Common myeloid progenitor, CD34-positive (primary cell): ENCODE measurements at places on chromosomes 1 and 21.

DNA sequence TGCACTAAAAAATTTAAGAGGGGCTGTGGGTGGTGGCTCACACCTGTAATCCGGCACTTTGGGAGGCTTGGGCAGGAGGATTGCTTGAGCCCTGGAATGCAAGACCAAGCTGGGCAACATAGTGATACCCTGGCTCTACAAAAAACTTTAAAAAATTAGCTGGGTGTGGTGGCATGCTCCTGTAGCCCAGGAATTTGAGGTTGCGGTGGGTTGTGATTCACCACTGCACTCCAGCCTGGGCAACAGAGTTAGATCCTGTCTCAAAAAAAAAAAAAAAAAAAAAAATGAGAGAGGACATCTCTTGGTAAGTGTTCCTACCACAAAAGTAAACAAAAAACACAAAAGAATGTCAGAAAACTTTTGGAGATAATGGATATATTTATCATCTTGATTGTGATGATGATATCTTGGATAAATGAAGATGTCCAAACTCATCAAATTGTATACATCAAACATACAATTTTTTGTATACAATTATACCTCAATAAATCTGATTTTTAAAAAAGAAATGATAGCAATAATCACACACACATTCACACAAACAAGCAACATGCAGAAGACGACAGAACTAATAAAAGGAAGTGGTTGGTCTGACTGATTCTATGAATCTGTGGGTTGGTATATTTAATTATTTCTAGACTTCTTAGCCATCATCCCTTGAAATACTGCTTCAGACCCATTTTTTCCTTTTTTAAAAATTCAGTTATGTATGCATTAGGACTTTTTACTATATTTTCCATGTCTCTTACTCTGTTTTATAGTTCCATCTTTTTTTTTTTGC, 465.9 kb downstream of the PLA2G4A start:
- DNase-seq = no peak

GRCh38 chr1:178874966-178875365, 4.1 kb upstream of the ANGPTL1 start:
- DNase-seq = no peak

DNA sequence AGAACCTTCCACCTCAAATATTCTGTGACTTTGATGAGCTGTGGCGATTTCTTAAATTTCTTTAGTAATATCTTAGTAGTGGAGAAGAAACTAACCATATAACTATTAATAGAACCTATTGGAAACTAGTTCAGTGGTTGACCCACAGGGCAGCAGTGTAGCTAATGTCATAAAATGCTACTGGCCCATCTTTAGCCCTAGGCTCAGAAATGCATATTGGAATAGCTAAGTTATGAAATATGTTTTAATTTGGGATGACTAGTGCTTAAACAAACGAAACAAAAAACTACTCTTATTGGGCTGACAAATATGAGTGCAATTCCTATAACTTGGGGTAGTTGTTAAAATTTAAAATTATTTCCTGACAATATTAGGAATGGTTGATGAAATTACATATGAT, 20.2 kb downstream of the MACO1 start:
- DNase-seq = no peak

- peak; percentile 46 for DNase-seq
Measured at GRCh38 chr1:67632356-67632755, 52.6 kb upstream of the GADD45A start.

DNA sequence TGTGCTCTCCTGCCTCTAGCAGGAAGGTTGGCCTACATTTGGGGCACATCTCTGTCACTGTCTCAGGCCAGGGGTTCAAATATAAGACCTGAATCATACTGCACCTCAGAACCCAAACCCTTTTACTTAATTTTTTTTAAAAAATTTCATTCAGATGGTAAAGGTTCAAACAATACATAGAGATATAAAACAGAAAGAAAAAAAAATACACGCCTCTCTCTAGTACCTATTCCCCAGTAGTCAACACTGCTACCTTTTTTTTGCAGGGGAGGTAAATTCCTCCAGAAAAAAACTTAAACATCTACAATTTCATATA, 32.9 kb downstream of the MAPKAPK2 start:
- no peak for DNase-seq

- DNase-seq = peak; percentile 49
Measured at GRCh38 chr1:201535046-201535918, 3.6 kb upstream of the NAV1 start.

- DNase-seq = no peak
Measured at GRCh38 chr1:155324717-155325602, 4.3 kb downstream of the RUSC1 start.

GRCh38 chr1:198232378-198232777, 75.6 kb downstream of the NEK7 start:
- no peak for DNase-seq

GRCh38 chr1:70248729-70249128, 27.5 kb downstream of the SRSF11 start:
- no peak for DNase-seq

- peak; percentile 53 for DNase-seq
Measured at GRCh38 chr1:150165622-150166612, 16.2 kb downstream of the PLEKHO1 start.

- DNase-seq = peak; percentile 13
Measured at GRCh38 chr1:178344513-178345091, 152.2 kb downstream of the CLEC20A start.

DNA sequence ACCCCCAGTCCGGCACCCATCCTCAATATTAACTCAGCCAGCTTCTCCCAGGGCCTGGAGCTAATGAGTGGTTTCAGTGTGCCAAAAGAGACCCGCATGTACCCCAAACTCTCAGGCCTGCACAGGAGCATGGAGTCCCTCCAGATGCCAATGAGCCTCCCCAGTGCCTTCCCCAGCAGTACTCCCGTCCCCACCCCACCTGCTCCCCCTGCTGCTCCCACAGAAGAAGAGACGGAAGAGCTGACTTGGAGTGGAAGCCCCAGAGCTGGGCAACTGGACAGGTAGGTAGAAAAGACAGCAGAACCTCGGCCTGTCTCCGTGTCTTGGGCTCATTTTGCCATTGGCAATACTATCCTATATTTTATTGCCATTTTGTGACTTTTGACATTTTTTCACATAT, 45.4 kb upstream of the IPO9 start:
- DNase-seq = no peak

DNA sequence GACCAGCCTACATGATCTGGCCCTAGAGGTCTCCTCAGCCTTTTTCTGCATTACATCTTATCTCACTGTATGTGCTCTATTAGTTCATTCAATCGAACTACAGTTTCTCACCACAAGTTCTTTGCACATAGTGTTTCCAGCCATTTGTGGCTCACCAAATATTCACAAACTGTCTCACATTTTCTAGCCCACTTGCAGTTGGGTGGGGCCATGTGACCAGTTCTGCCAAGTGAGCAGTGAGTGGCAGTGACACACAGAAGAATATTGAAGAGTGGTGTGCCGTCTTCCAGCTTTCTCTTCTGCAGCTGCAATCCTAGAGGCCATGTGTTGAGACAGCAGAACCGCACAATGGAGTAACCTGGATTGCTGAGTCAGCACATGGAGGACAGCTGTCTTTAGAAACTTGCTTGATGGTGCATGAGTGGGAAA, 103.2 kb upstream of the ZNF644 start:
- peak; percentile 23 for DNase-seq

GRCh38 chr1:3064901-3065300, 4.1 kb upstream of the PRDM16 start:
- DNase-seq = no peak

DNA sequence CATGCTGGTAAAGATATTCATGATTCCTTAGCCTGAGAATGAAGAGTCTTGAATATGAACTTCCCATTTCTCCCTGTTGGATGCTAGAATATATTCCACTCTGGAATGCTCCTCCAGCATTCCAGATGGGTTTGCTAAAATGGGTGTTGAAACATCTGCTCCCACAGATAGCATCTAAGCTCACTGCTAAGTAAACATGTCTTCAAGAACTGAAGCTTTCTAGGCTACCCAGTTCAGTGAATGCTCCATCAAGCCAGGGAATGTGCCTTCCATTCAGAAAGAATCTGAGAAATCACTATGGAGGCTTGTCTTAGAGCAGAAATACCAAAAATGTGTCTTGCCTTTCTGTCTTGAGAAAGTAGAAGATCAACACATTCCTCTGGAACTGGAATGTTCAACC, 81.1 kb downstream of the TNFSF18 start:
- no peak for DNase-seq

DNA sequence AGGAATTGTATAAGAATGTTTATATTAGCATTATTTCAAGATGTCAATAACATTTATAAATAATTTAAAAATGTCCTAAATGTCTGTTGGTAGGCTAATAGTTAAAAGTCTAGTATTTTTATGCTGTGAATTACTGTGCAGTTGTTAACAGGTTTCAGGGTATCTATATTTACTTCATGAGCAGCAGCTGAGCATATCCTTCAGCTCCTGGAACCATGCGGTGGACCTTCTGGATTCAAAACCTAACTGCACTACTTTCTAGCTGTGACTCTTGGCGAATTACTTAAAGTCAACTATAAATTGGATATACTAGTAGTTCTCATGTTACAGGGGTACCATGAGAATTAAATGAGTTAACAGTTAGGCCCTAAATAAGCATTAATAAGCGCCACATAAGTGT, 3.7 kb downstream of the CEP350 start:
- no peak for DNase-seq

DNA sequence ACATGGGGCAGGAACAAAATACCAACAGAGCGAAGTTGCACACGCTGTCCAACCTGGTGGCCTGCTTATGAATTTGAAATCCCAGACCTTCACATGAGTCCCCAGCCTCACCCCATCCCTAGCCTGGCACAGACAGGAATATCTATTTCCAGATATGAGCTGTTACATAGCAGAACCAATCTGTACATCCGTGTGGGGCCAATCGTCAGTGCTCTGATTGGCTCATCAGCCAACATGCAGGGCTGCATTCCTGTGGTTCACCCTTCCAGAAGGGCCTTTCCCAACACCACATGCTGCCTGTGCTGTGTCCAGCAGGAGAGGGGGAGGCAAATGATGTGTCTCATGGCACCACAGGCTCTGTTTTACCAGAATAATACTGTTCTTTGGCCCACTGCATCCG, 31.3 kb downstream of the CCN1 start:
- DNase-seq = no peak

- no peak for DNase-seq
Measured at GRCh38 chr1:28257736-28258135, 1.6 kb upstream of the SESN2 start.

DNA sequence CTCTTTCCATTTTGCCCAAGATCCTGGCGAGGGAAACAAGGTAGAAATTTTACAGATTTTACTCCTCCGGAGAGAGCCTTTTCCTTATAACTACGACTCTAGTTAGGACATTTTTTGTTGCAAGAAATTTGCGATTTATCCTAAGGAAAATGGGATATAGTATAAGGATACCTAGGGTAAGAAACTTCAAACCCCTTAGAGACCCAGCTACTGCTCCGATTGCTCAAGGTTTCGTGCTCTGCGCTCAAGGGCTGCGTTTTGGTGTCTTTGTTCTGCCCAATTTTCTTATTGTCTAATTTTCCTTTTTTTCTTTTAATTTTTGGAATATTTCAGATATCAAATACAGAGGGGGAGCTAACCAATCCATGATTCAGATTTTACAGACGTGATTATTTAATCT, 1.5 kb downstream of the TTC3 start:
- no peak for DNase-seq

DNA sequence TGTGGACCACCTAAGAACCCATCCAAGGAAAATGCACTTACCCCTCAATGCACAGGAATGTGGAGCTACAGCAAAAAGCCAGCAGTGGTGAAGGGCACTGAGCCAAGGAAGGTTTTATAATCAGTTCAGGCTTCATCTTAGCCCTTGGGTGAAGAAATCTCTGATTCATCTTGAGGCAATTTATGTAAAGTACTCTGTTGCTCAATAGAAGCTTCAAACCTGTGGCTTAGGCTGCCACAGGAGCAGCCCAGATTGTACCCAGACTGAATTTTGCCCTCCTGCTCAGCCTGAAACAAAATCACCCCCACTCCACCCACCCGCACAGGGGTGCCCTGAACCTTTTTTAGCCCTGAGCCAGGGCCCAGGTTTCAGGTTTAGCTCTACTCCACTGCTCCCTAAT, at the start of gene S100A12:
Gene S100A12 (minus strand): TSS at position 111 of the 400 bp plus-strand sequence. CDS start 1,029 bp downstream, outside the sequence.
- no peak for DNase-seq

GRCh38 chr1:236089046-236089773, 24.3 kb upstream of the NID1 start:
- no peak for DNase-seq

GRCh38 chr1:162972773-162973172, 96.4 kb upstream of the RGS4 start:
- no peak for DNase-seq

DNA sequence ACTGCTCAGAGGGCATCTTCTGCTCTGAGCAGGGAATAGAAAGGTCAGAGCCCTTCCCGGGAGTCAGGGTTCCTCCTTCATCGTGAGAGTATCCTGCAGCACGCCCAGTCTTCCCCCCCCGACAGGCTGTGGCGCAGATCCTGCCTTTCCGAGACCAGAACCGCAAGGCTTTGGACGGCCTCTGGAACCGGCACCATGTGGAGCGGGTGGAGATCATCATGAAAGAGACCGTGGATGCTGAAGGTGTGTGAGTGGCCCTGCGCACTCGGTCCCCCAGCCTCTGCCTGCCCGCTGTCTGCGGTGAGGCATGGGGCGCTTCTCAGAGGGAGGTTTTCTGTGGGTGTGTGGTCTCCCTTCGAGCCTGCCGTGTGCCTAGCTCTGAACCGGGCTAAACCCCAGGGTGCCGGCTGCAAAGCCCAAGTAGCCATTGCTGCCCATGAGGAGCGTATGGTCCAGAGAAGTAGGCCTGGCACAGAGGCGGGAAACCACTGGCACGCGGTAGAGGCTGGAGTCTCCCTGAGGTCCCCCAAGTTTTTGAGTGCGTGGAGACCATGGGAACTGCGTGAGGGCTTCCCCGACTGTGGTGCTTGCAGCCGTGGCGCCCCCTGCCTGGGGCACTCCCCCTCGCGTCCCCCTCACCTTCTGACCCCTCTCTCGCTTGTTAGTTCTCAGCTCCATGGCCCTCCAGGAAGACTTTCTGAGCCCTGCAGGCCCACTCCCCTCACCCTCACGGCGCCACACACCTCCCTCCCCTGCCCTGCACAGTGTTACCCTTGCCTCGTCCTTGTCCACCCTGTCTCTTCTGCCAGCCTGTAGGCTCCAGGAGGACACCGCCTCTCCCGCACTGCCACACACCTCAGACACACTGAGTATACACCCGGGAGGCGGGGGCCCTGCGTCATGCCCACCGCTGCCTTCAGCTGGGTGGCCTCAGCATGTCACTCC, 12.5 kb downstream of the H6PD start:
- no peak for DNase-seq

DNA sequence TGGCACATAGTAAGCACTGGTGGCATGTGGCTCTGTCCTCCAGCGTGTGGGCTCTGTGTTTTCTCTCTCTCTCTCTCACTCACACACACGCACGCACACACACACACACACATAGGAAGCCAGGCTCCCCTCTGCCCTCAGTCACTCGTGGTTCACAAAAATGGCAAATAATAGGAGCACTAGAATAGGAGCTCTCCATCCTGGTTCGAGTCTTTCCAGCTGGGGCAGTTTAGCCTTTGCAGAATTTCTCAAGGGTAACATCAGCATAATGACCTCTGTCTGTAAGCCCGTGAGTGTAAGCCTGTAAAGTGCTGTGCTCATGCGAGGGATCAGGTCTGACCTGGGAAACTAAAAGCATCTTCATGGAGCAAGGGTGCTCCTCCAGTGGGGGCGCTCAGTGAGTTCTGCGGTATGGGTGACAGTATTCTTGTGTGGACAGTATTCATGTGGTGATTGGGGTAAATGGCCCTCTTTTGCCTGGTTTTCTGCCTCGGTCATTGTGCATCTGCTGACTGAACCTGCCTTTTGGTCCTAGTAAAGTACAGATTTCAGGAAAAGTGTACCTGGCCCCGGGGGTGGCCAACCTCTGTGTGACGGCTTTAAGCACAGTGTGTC, 842 bp upstream of the ZC3H12A start:
- peak; percentile 53 for DNase-seq

GRCh38 chr1:9990944-9991343, 6.1 kb upstream of the RBP7 start:
- peak; percentile 40 for DNase-seq
